ENCODE measurements at places on chromosomes 5 and 9.

GRCh38 chr9:112162621-112163413 is 12.3 kb downstream of the SUSD1 start:
- DNase-seq = no peak

DNA sequence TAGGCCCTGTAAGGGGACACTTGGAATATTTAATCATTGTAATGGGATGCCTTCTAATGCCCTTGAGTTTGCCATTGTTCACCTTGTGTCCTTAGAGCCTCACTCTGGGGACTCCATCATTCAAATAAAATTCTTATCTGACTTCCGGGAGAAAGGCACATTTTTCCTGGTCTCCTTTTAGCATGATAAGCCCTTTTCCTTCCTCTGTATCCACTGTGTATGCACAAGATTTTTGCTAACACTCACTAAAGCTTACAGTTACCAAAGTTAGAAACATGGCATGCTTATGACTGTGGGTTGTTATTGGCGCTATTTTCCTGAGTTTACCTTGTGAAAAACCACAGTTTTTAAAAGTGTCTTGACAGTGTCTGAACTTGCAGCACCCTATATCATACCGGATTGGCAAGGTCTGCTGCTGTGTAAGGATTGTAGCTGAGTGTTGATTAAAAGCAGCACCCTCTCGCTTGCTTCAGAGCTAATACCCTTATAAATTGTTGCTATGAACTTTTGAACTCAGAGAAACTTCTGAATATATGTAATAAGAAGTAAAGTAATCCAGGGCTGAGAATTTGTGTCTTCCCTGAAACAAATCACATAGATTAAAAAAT is 46.4 kb downstream of the SNCAIP start:
- DNase-seq = no peak

DNA sequence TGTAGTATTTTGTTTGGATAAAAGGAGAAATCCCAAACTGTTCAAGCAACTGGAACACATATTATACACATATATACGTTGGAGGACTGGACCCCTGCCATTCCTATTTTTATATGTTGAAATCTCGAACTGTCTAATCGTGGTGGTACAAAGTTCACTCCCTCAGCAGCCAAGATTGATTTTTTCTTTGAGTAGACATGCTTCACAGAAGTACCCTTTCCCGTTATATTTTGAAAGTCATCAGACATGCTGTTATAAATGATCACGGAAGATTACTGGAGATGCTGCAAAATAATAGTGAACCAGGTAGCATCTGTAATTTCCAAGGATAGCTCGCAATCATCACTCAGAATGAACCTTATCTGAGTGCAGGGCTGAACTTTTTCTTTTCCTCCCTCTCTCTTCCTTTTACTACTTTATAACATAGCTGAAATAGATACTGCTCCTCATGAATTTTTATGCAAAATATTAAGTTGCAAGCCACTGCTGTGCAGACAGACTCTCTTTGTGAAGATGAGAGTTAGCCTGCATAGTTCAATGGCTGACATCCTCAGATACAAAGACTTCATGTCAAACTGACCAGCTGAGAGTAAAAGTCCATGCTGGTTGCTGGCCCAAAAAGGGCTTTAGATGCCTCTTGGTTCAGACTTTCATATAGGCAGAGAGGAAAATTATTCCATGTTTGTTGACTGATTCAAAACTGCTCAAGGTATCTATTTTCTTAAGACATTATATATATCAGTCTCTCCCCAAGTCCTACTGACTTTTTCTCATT is 451.9 kb downstream of the TMEM38B start:
- no peak for DNase-seq

DNA sequence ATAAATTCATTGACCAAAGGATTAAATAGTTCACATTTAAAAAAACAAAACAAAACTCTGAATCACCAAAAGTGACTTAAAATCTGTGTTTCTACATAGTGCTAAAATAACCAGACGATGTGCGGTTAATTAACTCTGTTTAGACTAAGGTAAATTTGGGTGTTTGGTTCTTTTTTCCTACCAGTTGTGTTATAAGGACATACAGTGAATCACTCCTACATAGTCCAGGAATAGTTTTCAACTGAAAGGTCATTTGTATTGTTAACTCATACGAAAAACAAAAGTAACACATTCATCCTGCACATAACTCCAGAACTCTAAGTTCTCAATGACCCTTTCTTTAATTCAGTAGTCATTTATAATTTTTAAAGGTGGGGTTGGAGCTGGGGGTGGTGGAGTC is 203.7 kb downstream of the GLIS3 start:
- no peak for DNase-seq

DNA sequence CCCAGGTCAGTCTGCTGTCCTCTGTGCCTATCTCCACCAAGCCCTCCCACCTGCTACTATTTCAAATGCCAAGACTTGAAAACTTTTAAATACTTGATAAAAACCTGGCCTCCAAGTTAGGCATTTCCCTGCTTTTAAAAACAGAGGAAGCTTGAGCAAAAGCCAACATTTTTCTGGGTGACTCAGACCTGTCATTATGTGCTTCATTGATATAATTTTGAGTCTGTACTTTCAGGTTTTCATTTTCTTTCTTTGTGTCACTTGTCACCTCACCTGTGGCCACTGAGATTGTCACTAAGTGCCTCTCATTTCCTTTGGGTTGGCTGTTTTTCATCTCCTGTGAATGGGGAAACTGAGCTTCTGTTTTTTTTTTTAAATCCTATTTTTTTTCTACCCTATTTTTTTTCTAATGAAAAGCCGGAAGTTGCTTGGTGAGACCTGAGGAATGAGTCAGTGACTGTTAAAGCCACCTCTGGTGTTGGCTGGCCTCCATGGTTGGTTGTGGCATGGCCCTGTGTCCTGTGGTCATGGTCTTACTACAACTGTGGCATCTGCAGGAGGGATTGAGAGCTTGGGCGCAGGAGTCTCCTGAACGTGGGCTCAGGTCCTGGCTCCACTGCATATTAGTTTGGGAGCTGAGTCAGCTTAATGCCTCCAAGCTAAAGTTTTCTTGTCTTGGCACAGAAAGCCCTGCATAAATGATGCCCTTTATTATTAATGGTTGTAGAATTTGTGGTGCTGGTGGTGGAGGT is 56.7 kb downstream of the ARHGAP26 start:
- DNase-seq = peak; percentile 51

- DNase-seq = peak; percentile 6
Observed at GRCh38 chr5:79143684-79144379, 32.2 kb downstream of the BHMT start.

- DNase-seq = peak; percentile 38
Observed at GRCh38 chr5:177194268-177194667, 60.7 kb downstream of the NSD1 start.

- DNase-seq = no peak
Observed at GRCh38 chr5:76754668-76755078, 38.7 kb downstream of the F2R start.

- no peak for DNase-seq
Observed at GRCh38 chr9:137582286-137582860, 3.6 kb upstream of the DPH7 start.

Data from T1000 (cell line).